ENCODE measurements at places on chromosomes 11 and 22.

DNA sequence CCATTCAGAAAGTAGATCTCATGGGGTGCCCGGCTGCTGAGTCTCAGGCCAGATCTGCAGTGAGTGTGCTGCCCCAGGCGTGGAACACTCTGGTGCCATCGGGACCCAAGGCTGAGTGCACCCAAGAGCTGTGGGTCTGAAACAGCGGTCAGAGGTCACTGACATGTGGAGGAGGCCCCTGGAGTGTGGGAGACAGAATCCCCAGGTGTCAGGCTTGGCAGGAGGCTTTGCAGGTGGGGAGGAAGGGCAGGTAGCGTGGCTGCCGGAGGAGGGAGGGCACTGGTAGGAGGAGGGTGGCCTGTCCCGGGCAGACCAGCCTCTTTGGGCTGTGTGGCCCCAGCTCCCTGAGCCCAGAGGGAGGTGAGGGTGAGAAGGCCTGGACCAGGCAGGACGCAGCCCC, 31.7 kb upstream of the KRTAP5-6 start:
- DNase-seq = no peak
- H3K4me3 ChIP-seq = no peak overlapping the region
- peak overlapping the region; percentile 47 for H3K27ac ChIP-seq
- H3K36me3 ChIP-seq = no peaks in the 10 kb centered on the region
- H3K4me1 ChIP-seq = peaks cover 18% of the 10 kb centered on the region

DNA sequence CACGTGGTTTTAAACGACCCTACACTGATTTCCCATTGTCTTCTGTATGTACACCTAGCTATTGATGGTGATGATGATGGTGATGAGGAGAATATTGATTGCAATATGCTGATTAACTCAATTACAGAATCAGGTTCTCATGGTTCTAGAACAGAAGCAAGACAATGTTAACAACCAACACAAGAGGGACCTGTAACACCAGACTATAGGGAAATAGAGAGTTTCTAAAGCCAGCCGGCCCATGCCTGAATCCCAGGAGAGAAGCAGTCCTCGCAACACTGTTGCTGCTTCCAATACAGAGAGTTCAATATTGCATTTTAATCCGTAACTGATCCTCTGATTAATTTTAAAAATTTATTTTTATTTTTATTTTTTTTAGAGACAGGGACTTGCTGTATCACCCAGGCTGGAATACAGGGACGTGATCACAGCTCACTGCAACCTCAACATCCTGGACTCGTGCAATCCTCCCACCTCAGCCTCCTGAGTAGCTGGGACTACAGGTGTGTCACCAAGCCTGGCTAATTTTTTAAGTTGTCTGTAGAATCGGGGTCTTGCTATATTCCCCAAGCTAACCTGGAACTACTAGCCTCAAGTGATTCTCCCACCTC, 22.2 kb upstream of the UBASH3B start:
- no peak overlapping the region for H3K4me3 ChIP-seq
- H3K4me1 ChIP-seq = peaks cover 8% of the 10 kb centered on the region
- no peak overlapping the region for H3K27ac ChIP-seq
- no peaks in the 10 kb centered on the region for H3K27me3 ChIP-seq
- DNase-seq = no peak
- no peaks in the 10 kb centered on the region for H3K36me3 ChIP-seq

- peak; percentile 44 for DNase-seq
- peaks cover 2% of the 10 kb centered on the region for H3K4me1 ChIP-seq
- no peaks in the 10 kb centered on the region for H3K36me3 ChIP-seq
- H3K4me3 ChIP-seq = peak overlapping the region; percentile 64
Observed at GRCh38 chr22:35539910-35540594, 579 bp upstream of the RASD2 start.

GRCh38 chr11:126930091-126930841, 70.3 kb downstream of the KIRREL3 start:
- H3K4me3 ChIP-seq = no peak overlapping the region
- H3K36me3 ChIP-seq = no peaks in the 10 kb centered on the region
- H3K27me3 ChIP-seq = peaks cover 9% of the 10 kb centered on the region
- no peak for DNase-seq

Data from mesothelial cell of epicardium (in vitro differentiated cells).